ENCODE measurements at places on chromosomes 12 and 14.

- DNase-seq, result no peak
Measured at GRCh38 chr12:116459916-116460663, 99.1 kb upstream of the MAP1LC3B2 start.

DNA sequence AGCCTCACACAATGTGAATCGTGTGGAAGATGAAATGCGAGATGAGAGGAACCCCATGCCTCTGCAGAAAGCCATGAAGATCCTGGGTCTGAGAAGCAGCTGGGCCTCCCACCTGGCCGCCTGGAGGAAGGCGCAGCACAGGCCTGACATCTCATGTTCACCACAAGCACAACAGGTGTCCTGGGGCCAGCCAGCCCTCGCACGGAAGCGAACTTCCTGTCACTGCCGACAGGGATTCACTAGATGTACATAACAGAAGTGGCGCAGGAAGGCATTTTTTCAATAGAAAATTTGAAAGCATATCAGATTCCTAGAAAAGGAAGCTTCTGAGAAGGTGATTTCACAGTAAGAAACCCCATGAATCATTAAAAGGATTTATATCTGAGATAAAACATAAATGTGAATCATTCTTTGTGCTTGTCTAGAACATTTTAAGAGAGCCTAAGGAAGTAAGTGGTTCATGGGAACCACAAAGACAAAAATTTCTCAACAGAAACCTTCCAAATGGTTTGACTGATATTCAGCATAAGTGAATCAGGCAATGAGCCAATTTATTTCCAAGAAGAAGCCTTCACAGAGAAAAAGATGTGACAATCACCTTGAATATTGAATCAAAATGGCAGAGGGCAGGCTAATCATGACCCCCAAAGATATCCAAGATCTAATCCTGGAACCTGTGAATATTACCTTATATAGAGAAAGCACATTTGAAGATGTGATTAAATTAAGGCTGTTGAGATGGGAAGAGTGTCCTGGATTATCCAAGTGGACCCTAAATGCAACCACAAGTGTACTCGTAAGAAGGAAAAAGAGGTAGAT, 311.9 kb downstream of the DUSP6 start:
- DNase-seq, result no peak

- DNase-seq, result no peak
Measured at GRCh38 chr12:13817131-13817530, 164.3 kb downstream of the GRIN2B start.

- no peak for DNase-seq
Measured at GRCh38 chr12:47721431-47721973, 3.8 kb downstream of the ENDOU start.

DNA sequence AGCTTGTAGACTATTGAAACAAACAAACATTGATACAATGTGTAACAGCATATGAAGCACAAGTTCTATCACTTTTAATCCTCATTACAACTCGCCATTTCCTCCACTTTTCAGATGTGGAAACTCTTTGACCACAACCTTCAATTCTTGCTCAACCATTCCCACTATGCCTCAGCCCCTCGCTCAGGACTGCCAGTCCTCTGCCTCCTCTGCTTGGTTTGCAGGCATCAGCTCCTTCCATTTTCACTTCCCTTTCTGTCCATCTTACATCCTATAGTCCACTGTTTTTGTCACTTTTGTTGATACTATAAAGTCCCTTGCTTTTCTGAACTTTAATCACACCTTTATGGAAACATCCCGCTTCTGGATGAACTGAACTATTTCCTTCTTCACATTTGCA, 28.2 kb upstream of the CD27 start:
- no peak for DNase-seq

- DNase-seq, result no peak
Measured at GRCh38 chr14:38197784-38198335, 9.8 kb upstream of the SSTR1 start.

- no peak for DNase-seq
Measured at GRCh38 chr14:74910556-74910955, 12.5 kb downstream of the RPS6KL1 start.

- DNase-seq, result peak; percentile 48
Measured at GRCh38 chr12:98758331-98758730, 113.2 kb downstream of the APAF1 start.

GRCh38 chr12:109702111-109702841, 11.3 kb upstream of the FAM222A start:
- no peak for DNase-seq

- DNase-seq, result no peak
Measured at GRCh38 chr12:82760423-82760822, 73.7 kb downstream of the TMTC2 start.

DNA sequence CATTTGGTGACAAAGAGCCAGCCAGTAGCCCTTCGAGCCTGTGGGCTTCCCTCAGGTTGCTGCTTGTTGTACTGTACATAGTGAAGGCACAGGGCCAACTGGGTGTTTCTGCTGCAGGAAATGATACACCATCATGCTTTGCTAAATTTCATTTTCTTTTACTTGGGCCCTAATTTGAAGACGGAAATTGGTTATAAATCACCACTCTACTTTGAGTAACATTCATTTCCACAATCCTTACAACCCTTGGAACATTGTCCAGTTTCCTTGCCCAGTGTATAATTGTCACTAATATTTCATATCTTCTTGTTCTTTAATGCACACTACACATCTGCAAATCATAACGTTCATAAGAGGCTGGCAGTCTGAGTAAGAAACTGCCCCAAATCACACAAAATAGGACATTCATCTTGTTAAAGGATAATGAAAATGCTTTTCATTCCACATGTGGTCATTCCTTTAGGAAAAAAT, 30.2 kb downstream of the MSRB3 start:
- no peak for DNase-seq

DNA sequence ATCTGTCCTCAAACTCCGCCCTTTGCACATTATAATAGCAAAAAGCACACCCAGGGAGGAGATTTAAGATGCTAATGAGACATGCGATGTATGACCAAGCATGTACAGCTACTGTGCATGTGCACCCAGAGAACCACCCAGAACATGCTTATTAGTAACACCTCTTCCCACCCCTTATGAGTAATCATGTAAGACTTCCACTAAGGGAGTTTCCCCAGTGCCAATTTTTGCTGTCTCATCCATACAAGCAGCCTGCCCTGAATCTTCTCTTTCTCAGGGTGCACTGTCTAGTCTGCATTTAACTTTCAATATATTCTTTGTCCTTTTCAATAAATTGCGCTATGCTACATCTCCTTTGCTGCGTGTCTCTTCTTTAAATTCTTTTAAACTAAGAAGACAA, 830.0 kb upstream of the NOVA1 start:
- no peak for DNase-seq

- DNase-seq, result peak; percentile 61
Measured at GRCh38 chr12:107277855-107278254, 184.5 kb upstream of the CRY1 start.

GRCh38 chr12:119609358-119609757, 15.8 kb downstream of the TMEM233 start:
- DNase-seq, result no peak

GRCh38 chr14:54488646-54489317, at the start of gene GMFB:
Gene GMFB (minus strand): TSS chr14:54488980. CDS start chr14:54488927, 53 bp downstream.
- DNase-seq, result peak; percentile 77

DNA sequence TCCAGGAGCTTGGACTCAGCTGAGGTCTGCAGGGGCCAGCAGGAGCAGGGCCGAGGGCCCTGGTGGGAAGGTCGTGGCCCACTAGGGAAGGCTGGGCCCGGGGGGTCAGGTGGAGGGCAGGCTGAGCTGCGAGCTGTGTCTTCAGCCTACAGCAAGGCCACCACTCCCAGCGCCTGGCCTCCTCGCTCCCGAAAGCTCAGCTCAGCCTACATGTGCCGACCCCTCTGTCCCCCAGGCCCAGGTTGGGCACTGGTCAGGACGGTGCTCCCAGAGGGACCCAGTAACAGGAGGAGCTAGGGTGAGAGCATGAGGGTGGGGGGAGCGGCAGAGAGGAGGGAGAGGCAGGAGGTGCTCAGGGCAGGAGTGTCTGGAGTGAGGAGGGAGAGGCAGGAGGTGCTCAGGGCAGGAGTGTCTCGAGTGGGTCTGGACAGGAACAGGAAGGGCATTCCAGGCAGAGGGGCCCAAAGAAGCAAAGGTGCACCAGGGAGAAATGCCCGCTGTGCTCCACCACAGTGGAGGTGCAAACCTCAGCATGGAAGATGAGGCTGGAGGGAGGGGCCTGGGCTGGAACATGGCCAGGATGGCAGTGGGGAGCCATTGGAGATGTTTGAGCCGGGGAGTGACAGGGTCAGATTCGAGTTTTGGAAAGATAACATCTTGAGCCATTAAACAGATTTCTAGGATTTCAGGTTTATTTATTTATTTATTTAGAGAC, 29.1 kb upstream of the GPR132 start:
- DNase-seq, result no peak

GRCh38 chr12:62660756-62661155, 194.1 kb downstream of the MON2 start:
- peak; percentile 33 for DNase-seq
